ENCODE measurements at places on chromosomes 16 and 17.

DNA sequence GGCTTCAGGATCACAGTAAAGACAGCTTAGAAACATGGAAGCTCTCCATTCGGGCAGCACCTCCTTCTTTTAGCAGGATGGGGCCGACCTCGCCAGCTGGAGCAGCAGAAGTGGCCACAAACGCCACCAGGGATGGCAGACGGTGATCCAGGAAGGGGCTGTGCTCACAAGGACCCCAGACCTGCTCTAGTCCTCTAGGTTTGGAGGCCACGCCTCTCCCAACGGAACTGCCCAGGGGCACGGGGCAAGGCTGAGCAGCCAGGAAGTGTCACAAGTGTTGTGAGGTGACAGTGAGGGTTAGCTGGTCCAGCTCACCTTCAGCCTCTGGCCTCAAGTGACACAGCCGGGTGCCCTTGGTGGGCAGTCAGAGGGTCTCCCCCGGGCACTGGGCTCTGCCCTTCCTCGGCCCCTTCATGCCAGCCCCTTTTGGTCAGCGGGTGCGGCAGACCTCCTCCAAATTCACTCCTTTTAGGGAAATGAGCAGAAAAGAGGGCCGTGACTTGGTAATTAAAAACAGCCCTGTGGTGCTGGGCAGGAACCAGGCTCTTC, 20.4 kb downstream of the CEP295NL start:
- no peak for DNase-seq

DNA sequence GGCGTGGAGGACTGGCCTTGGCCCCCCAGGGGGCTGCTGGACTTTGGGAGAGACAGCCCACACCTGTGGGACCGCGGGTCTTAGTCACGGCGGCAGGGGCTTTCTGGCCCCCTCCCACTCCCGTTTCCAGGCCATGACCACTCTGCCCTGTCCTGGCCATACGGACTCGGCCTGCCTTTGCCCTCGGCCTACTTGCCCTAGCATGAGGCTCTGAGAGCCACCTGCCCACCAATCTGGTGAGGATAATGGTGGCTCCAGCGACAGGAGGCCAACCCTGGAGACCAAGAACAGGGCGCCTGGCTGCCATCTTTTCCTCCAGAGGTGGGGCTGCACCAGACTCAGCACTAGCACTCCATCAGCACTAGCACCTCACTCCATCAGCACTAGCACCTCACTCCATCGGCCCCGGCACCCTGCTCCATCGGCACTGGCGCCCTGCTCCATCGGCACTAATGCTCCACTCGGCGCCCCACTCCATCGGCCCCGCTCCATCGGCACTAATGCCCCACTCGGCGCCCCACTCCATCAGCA, 7.0 kb downstream of the ZNF213 start:
- DNase-seq, result no peak

DNA sequence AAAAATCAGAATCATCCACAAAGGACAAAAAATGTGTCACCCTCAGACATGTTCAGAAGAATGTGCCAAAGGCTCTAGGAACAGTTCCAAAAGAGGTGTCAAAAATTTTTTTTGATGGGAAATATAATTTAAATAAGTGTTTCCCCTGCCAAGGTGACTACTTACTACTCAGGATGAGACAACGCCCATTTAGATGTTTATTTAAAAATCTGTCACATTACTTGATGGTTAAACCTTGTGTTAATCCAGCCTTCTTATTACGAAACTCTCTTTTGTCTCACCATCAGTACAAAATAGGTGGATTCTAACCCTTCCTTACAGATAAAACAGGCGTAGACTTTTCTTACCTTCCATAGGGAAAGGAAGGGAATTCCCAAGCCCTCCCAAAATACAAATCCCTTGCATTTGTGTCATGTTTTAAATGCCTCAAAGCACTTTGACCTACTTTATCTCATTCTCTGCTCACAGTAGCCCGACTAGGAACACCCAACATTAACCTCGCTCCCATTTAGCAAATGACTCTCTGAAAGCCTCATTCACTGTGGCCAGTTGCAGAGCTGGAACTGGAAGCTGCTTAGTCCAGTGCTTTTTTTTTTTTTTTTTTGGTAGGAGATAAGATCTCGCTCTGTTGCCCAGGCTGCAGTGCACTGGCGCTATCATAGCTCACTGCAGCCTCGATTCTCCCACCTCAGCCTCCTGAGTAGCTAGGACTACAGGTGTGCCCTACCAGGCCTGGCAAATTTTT, 5.8 kb upstream of the GNA13 start:
- no peak for DNase-seq

DNA sequence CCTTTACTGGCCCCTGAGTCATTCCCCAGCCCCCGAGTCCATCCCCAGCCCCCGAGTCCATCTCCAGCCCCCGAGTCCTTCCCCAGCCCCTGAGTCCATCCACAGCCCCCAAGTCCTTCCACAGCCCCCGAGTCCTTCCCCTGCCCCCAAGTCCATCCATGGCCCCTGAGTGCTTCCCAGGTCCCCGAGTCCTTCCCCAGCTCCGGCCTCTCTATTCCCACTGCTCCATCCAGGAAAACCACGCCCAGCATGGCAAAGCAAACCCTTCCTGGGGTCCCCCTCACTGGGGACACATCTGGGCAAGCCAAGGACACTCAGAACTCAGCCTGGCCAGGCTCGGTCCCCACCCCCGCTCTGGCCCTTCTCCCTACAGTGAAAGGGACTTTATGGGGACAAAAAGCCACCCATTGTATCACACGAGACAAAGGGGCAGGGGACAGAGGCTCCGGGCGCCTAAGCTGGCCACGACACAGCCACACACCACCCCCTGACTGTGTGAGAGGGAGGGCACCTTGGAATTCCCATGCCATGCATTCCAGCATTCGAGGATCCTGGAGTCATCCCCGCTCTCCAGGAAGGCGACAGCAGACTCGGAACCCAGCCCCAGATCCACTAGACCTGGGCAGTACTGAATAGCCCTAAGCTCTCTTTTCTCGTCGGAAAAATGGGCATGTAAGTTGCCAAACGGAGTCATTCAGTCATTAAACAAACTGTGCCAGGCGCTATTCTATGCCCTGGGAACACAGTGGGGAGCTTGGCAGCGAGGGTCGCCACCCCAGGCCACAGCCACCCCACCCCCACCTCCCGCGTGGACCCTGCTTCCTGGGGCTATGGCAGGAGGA, 14.0 kb downstream of the PLLP start:
- DNase-seq, result no peak

- DNase-seq, result peak; percentile 88
Observed at GRCh38 chr16:66696669-66697630, at the start of gene CMTM4. Gene CMTM4 (minus strand): TSS chr16:66696743. CDS start chr16:66696525, 218 bp downstream.

DNA sequence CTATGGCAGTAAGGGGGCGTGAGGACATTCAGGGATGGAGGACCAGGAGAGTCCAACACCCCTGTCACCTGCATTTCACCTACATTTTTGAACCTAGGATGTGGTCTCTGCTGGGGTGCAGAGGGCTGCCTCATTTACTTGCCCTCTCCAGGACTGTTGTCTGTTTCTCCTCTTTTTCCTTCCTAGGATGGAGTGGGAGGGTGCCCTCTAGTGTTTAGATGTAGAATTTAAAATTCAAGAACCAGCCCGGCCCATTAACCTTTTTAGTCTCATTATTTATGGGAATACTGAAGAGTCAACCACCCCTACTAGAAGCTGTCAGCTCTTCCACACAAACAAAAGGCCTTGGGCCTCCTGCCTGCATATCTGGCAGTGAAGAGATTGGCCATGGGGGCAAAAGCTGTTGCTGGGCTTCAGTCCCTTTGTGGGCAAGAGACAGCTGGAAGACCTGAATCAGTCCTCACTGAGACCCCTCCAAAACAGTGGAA, 2.5 kb upstream of the STARD3 start:
- DNase-seq, result no peak

DNA sequence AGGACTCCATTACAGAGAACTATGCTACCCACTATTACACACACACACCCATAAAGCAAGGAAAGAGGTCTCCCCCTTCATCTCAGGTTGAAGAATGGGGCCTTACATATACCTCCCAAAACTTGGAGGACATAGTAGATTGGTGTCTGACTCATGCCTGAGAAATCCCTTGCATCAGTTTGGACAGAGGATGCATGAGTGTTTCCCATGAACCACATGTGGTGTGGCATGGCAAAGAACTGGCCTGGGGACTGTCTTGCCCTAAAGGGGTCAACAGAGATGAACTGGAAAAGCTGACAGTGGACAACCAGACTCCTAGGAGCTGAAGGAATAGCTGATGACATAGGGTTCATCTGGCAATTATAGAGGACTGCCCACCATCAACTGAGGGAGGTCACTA, 54.0 kb downstream of the DYNLRB2 start:
- no peak for DNase-seq

DNA sequence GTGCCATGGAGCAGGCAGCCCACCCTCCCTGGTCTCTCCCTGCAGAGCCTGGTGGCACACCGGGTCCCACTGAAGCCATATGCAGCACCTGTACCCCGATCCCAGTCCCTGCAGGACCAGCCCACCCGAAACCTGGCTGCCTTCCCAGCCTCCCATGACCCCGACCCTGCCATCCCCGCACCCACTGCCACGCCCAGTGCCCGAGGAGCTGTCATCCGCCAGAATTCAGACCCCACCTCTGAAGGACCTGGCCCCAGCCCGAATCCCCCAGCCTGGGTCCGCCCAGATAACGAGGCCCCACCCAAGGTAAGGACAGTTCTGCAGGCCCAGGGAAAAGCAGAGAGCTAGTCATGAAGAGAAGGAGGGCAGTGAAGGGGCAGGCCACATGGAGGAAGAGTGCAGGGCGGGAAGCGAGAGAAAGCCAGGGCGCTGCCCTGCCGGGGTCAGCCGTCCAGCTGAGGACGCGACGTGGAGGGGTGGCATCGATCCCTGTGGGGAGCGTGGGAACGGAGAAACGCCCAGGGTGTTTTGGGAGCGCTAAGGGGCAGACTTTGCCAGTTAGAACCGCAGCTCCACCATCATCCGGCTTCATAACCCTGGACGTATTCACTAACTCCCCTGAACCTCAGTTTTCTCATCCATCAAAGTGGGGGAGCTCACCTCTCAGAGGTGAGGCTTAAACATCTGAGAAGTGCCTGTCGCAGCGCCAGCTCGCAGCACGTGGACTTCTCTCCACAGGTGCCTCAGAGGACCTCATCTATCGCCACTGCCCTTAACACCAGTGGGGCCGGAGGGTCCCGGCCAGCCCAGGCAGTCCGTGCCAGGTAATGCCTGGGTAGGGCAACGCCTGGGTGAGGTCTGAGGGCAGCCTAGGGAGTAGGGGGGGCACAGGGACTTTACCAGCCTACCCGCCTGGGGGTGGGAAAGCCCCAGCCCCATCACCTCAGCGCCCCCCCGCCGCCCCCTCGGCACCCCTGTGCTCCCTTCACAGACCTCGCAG, 7.6 kb upstream of the C17orf107 start:
- DNase-seq, result no peak

DNA sequence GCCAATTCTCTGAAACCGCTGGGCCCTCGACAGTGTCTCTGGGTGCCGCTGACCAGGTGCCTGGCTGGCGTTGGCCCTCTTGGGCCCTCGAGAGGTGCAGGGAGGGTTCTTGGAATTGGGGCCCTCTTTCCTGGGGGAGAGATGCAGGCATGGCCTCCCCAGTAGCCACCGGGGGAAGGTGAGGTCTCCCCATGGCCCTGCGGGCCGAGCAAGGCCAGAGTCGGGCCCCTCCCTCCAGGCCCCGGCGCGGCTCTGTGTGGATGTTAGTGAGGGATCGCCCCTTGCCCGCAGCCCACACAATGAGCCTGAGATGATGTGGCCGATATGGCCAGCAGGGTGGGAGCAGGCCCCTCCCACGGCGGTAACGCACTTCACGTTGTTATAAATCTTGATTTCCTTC, 23.1 kb upstream of the C1QTNF8 start:
- no peak for DNase-seq

DNA sequence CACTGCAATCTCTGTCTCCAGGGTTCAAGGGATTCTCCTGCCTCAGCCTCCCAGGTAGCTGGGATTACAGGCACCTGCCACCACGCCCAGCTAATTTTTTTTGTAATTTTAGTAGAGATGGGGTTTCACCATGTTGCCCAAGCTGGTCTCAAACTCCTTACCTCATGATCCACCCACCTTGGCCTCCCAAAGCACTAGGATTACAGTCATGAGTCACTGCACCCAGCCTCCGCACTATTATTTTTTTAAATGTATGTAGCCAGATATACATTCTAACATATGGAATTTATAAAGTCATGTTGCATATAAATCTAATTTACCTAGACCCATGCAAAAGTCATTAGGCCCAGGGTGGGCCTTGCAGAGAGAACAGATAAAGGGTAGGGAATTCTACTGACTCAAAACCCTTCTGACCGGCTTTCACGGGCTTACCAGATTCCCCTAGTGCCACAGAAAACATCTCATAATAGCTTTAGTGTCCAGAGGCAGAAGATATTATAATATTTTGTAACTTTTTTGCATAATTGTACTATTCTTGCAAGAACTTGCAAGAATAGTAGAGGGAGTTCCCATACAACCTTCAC, 20.5 kb upstream of the HELZ start:
- no peak for DNase-seq

GRCh38 chr16:14405611-14406537, 224.2 kb downstream of the PARN start:
- DNase-seq, result peak; percentile 45

- peak; percentile 99 for DNase-seq
Observed at GRCh38 chr16:86554917-86555703, at the start of gene MTHFSD. Gene MTHFSD (minus strand): TSS chr16:86555235. CDS start chr16:86555184, 51 bp downstream.

GRCh38 chr16:51813609-51814008, 662.5 kb upstream of the SALL1 start:
- DNase-seq, result no peak

DNA sequence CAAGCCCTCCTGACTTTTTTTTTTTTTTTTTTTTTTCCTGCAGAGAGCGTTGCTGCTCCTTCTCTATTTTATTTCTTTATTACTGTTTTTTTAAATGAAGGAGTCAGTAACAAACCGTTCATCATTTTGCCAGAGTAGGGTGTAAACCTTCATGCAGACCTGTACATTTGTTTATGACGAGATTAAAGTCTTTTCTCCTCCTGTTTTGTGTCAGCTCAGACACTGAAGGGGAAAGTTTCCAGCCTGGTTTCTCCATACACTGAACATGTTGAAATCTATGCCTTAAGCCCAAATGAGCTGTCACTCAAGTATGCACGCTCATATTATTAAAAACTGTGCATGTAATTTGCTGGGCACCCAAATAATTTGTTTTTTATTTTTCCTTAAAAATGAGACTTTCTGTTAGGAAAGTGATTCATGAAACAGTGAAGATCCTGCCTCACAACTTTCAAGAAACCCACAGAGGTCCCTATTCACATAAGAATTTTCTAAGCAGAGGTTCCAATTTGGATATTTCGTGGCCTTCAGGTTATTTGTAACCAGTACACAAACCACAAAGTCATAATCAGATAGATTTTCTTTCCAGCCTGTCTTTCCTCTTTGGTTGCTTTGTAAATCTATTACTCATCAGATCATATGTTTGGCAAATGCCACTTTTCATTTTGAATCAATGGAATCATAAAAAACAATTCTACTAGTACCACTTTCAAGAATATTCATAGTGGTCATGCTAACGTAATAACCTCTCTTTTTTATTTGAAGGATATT, 700.3 kb downstream of the MAF start:
- no peak for DNase-seq

- DNase-seq, result no peak
Observed at GRCh38 chr17:3994221-3994576, 30.0 kb upstream of the ATP2A3 start.

- no peak for DNase-seq
Observed at GRCh38 chr17:79273660-79274059, 199.0 kb downstream of the ENGASE start.

All from endothelial cell (in vitro differentiated cells).